ENCODE measurements at places on chromosomes 3 and 15. TPM values are rescaled to one million over a fixed set of nuclear protein-coding genes. Genes with fewer than 3 reads are reported as not detected.

The GCSAM gene
- total RNA-seq, result not detected

The SLC35G2 gene
- total RNA-seq, result 16.4 TPM

The COMMD2 gene
- 19.8 TPM for total RNA-seq

The ARNT2 gene
- total RNA-seq, result 9.5 TPM

The AGBL1 gene
- not detected for total RNA-seq

The GOLGA8K gene
- total RNA-seq, result not detected

The MESP2 gene
- total RNA-seq, result under 0.01 TPM

The SI gene
- not detected for total RNA-seq

The SLC26A6 gene
- total RNA-seq, result 26.2 TPM

The CHRFAM7A gene
- not detected for total RNA-seq

The TMEM89 gene
- not detected for total RNA-seq

The ITIH3 gene
- not detected for total RNA-seq

The MAPKAPK3 gene
- total RNA-seq, result 21.4 TPM

The SCAANT1 gene
- not detected for total RNA-seq

The TTC23 gene
- 21.1 TPM for total RNA-seq

The RBP2 gene
- total RNA-seq, result not detected

The AP4E1 gene
- total RNA-seq, result 5.8 TPM

The ESYT3 gene
- total RNA-seq, result 0.58 TPM

The PRICKLE2 gene
- total RNA-seq, result 7.5 TPM

The TTLL13 gene
- total RNA-seq, result not detected

Data from myometrial cell (primary cell).